Kidney (tissue), 22 donors: ENCODE measurements at places on chromosomes 12 and 14. TPM values are rescaled to one million over a fixed set of nuclear protein-coding genes. Genes with fewer than 3 reads are reported as not detected.

The NRXN3 gene
- total RNA-seq, result 2.4 TPM

The CDK17 gene
- total RNA-seq, result 35.7 TPM

The SIX6 gene
- total RNA-seq, result not detected

The AKAP6 gene
- total RNA-seq, result 10.5 TPM

The TMEM117 gene
- total RNA-seq, result 6.0 TPM

The IL26 gene
- total RNA-seq, result not detected

The GPR132 gene
- total RNA-seq, result 4.2 TPM

The LRP1-AS gene
- not detected for total RNA-seq

The TMEM52B gene
- 25.7 TPM for total RNA-seq

The AJUBA gene
- 28.5 TPM for total RNA-seq

The ACTR10 gene
- 68.1 TPM for total RNA-seq

The SIX1 gene
- total RNA-seq, result 0.16 TPM

The CD163L1 gene
- total RNA-seq, result 7.0 TPM

DNA sequence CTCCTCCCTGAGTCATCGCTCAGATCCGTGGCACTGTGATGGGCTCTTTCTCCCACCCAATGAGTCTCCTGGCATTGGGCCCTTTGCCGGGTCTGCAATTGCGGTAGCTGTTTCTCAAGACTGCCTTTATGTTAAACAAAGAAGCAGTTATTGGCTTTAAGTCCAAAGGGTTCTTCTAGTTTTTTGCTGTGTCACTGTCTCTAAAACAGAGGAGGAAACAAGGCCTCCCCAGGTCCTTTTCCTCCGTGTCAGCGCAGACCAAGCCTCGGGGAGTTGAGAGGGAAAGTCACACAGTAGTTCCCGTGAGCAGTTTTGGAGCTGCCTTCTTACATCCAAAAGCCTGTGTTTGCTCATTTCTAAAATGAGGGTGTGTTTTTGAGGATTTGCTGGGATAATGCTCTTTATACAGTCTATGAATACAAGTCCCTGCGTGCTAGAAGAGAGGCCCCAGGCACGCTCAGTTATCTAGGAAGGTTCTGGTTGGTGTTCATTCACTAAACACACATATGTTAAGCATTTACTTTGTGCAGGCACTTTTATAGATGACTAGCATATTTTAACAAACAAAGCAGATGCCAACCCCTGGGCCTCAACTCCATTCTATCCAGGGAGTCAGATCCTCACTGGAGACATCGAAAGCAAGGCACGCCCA, 126.0 kb upstream of the PZP start:
- DNase-seq, result no peak

- no peak for DNase-seq
These were observed 3.2 kb downstream of the ANO4 start for GRCh38 chr12:100797786-100798185.

- DNase-seq, result peak; percentile 51
These were observed 3.9 kb downstream of the FLRT2 start for GRCh38 chr14:85533861-85534291.

- no peak for DNase-seq
These were observed 10.0 kb upstream of the TNS2 start for GRCh38 chr12:53039851-53040250.

GRCh38 chr12:19744705-19745218, 305.5 kb downstream of the AEBP2 start:
- no peak for DNase-seq

DNA sequence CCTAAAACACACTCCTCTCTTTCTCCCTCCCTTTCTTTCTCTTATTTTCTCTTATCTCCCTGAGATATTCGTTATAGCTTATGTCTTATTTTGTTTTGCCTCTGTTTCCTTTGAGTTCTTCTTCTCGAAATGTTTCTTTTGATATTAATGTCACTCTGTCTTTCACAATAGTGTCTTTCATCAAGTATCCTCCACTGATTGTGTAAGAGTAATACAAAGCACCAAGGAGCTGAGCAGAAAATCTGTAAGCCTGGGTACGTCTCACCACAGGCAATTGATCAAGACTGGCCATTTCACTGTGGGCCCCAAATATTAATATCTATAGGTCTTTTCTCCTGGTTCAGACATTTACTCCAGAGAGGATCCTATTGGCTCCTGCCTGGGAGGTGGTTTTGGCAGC, 4.8 kb upstream of the LYZ start:
- no peak for DNase-seq

DNA sequence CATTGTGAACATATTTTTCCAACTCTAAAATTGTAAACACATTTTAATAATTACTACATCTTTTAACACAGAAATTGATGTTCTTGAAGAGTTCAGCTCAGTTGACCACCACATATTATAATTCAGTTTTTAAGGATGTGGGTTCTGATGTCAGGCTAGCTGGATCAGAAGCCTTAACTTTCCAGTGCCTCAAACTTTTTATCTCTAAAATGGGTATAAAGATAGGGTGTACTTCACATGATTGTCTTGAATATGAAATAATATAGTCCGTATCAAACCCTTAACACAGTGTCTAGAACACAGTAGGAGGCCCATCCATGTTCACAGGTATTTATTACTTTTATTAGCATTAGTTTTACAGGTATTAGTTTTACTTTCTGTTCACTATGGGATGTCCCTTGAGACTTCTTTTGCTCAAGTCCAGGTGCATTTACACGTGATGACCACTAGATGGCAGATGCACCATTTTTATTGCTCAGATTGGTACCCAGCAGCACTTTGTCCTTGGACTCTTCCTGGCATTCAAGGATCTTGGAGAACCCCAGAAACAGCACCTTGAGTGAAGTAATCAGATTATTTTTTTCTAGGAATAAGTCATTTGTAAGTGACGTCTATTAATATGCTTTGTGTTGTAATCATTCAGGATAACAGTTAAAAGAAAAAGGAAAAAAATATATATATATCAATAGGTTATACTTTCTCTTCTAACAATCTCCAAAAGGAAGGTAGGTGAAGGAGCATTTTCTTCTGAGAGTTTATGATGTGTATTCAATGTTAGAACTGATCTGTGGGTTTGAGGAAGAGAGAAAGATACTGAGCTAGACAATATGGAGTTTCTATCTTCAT, 580.2 kb downstream of the ETNK1 start:
- DNase-seq, result peak; percentile 74

DNA sequence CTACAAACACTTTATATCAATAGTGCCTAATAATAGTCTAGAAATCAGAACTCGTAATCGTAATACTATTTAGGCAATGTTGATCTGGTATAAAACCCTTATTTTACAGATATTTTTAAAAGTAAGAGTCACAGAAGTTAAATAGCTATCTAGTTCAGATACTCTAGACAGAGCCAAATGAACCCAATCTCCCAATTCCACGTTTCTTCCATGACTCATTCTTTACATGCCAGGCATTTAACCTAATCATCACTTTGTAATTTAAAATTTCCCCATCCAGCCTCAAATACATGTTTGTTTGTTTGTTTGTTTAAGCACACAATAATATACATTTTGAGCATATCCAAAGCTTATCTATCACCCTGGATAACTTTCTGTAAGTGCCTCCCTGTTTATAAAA, 36.4 kb upstream of the GARIN6 start:
- DNase-seq, result no peak

DNA sequence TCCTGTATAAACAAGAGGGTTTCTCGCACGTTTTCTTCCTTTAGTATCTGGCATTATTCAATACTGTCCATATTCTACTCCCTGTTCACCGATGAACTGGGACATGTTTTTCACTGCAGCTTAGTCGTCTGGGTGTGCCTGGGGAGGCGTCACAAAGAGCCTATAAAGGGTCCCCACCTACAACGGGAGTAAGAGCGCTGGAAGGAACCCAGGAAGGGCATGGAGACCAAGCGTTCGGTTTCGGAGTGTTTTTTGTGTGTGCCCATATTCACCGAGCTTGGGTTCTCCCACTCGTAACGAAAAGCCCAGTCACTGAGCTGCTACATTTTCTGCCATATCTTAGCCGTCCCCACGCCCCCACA, 592 bp upstream of the USP15 start:
- no peak for DNase-seq

DNA sequence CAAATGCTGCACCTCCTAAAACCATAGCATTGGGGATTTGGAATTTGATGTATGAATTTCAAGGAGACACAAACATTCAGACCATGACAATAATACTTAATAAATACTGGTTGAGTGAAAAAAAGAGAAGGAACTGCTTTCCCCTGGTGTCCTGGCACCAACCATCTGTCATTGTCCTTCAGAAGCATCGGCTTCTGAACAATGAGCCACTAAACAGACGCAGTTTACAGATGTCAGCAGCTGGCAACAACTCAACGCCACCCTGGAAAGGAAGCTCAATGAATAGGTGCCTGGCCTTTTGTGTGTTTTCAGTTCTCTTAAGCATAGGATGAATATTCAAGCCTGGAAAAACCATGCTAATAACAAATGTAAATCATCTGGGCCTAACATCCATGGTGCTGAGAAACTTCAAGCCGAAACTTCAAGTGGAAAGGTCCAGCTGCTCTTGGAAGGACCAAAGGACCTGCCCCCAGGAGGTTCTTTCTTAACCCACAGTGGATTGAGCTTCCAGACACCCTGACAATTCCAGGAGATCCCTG, 101.3 kb downstream of the WIF1 start:
- no peak for DNase-seq

GRCh38 chr14:97458255-97458654, 661.1 kb downstream of the VRK1 start:
- DNase-seq, result no peak

DNA sequence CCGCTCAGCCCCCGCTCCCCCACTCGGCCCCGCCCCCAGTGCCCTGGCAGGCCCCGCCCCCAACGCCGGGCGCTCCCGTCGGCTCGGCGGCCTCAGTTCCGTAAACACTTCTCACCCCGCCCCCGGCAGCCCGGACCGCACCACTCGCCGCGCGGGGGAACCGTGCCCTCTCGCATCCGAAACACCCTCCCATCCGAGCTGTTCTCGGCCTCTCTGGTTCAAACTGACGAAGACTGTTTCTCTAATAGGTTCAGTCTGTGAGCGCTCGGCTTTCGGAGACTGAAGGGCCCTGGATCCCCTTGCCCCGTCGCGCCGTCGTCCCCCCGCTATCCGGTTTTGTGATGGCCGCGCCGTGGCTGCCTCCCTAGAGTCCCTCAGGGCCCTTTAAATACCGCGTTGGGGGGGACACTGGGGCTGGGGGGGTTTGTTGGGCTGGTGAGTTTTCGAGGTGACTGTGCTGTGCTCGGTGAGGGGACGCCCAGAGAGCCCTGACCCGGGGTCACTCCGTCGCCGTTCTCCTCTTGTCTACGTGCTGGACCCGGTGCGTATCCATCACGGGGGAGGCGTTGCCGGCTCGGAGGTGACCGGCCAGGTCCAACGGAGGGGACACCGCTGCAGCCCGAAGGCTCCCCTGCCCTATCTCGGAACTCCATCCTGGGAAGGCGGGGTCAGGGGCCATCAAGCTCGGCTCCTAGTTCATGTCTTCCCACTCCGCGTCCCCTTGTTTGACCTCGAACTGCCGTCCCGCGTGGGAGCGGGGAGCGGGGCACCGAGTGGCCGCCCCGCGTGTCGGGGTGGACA, at the start of gene TCP11L2:
TSS of gene TCP11L2 (plus strand) at position 333 of the 801 bp plus-strand sequence. CDS start 8,343 bp downstream, outside the sequence.
- peak; percentile 86 for DNase-seq

- peak; percentile 56 for DNase-seq
These were observed 125.4 kb downstream of the CAND1 start for GRCh38 chr12:67394550-67394949.

DNA sequence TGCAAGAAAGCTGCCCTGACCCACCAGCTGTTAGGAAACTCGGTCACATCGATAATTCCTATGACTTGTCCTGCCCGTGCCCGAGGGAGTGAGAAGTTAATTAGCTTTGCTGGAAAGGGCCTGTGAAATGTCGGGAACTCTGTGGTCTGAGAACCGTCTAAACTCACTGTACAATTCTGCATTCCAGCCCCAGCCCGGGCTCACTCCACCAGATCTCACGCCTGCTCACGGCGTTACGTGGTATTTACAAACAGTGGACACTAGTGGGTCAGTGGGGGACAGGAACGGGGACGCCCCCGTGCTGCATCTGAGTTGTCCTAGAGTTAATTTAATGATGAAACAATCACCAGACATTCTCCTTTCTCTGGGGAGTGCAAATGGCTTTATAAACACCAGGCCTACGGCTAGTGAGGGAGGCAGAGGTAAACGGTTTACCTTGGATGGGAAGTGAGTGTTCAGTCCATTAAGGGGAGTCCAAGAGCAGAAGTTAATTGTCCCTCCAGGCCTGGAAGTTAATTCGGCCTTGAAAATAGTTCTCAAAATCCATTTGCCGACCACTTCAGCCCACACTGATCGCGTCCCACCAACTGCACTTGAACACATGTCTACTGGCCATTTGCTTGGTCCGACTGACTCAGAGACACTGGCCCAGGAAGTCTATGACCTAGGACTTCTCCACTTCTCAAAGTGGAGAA, 93.5 kb upstream of the MED13L start:
- DNase-seq, result peak; percentile 65

DNA sequence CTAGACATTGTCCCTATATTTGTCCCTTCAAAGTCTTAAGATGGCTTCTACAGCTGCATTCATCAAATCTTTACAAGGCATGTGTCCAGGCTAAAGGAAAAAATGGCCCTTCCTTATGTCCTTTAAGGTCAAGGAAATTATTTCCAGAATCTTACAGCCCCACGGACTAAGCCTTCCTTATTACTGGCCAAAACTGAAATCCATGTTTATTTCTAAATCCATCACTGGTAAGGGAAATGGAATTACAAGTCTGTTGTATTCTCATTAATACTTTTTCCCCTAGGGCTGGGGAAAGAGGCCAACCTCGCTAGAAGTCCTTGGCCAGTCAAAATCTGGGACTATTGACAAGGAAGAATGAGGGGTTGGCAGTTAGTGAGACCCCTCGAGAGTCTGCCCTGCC, 252.5 kb downstream of the TMEM132C start:
- DNase-seq, result no peak

DNA sequence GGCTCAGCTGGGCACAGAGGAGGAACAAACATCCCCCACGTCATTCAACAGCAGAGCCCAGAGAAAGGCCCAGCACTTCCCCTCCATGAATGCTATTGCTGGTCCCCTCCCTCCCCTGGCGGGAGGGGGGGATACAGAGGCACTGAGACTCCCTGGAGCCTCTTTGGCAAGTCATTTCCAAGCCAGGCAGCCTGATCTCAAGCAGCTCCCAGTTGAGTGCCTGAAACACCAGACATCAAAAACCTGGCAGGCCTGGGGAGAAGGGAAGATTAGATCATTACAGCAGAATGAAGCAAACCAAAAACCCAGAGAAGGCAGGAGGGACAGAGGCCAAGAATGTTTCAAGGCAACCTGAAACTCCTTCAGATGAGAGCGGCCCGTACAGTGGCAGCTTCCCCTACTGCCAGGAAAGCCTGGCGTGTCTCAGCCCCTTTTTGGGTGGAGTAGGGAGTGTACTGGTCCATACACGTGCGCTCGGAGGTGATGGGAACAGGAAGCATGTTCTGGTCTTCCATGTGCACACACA, 92.1 kb downstream of the LRRC74A start:
- peak; percentile 88 for DNase-seq

- DNase-seq, result no peak
These were observed 317.7 kb downstream of the BMP4 start for GRCh38 chr14:53638966-53639365.

GRCh38 chr14:89241934-89242651, 174.9 kb downstream of the FOXN3 start:
- DNase-seq, result no peak

- DNase-seq, result no peak
These were observed 261.7 kb upstream of the FKBP4 start for GRCh38 chr12:2533036-2533435.
